ENCODE measurements at places on chromosomes 5 and 9.
A peak's percentile ranks its signal among the peaks of the same experiment; 100 is the strongest.

- DNase-seq, result no peak
Measured at GRCh38 chr9:21324047-21324446, 11.2 kb downstream of the KLHL9 start.

- peak; percentile 19 for DNase-seq
Measured at GRCh38 chr9:74742792-74743730, 144.7 kb downstream of the TRPM6 start.

DNA sequence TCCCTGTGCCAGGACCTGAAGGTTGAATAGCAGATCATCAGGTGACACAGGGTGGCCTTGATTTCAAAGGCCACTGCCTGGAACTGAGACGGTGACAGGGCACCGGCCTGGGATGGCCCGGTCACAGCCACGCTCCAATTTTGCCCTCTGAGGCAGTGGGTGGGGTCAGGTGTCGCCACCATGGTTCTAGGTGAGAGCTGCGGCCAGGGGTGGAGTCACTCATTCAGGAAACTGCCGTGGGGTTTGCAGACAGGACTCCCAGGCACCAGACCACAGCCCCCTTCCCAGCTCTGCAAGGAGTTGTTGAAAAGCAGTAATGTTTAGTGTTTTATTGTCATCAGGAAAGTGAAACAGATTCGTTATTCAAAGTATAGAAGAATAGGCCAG lies 17.3 kb upstream of the RNU6ATAC start:
- DNase-seq, result peak; percentile 37

DNA sequence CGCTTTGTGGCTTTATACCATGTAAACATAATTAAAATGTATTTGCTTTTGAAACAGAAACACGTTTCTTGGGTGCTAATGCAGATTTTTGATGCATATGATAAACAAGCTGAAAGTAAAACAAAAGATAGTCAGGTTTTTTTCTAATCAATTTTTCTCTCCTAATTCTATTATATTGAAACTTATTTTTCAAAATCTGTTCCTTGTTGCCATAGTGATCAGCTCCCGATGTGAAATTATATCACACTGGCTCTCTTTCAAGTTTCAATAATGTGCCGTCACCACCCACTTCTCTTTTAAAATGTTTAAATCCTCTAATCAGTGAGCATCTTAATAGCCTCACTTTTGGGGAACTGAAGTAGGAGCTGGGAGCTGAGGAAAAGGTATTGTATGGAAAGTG lies 36.4 kb upstream of the DAPK1 start:
- DNase-seq, result no peak

DNA sequence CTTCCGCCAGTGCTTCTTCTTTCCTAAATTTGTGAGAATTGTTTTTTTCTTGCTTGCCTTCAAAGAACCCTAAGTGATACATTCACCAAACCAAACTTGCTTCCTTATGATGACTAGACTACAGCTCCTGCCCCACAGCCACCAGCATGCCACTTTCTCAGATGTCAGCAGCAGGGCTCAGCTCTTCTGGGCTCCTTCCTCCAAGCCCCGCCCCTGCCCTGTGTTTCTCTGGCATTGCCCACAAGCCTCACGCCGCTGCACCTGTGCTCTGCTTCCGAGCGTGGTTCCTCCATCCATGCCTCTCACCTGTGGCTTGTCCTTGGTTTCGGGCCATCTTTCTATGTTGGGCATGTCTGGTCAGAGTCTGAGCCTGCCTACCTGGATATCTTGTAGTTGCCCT lies 10.6 kb downstream of the UNC5A start:
- no peak for DNase-seq

GRCh38 chr9:104844710-104845109 lies 80.8 kb downstream of the NIPSNAP3B start:
- DNase-seq, result no peak

- DNase-seq, result no peak
Measured at GRCh38 chr5:156411-157072, 34.8 kb upstream of the LRRC14B start.

DNA sequence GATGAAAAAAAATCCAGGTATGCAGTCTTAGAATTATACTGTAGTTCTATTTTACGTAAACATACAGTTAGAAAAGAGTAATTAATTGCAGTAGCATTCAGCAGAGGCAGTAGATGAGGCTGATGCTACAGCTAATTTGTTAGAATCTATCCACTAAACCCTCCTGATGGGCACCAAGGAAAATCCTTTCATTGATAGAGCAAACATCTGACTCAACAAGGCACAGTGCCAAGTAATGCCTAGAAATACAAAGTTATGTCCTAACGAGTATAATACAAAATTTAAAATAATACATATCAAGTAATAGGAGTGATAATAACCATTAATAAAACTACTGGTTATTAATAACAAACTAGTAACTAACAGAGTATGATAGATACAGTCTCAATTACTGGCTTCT lies 9.0 kb downstream of the MOCS2 start:
- no peak for DNase-seq

- DNase-seq, result no peak
Measured at GRCh38 chr9:134892820-134893420, 12.3 kb downstream of the FCN2 start.

DNA sequence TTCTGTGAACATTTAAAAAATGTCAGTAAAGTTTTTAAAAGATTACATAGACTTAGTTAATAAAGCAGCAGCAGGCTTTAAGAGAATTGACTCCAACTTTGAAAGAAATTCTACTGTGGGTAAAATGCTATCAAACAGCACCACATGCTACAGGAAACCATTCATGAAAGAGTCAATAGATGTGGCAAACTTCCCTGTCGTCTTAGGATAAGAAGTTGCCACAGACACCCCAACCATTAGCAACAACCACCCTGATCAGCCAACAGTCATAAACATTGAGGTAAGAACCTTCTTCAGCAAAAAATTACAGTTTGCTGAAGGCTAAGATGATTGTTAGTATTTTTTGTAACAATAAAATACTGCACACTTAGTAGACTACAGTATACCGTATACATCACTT lies 278.2 kb downstream of the CSNK1G3 start:
- DNase-seq, result no peak

DNA sequence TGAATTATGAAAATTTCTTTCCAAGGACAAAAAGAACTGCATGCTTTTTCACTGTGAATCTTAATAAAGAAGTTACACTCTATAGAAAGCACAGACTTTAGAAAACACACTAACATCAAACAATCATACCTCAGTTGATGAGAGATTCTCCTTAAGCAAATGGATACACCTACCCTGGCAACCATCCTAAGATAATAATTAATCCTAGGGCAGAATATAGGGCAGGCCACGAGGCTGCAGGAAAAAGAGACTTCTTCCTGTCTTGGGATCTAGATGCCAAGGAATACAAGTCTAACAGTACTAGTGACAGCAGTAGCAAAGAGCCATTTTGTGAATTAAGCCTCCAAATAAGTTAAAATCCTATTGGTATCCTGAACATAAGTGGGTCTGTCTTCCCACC lies 395.4 kb downstream of the EFNA5 start:
- no peak for DNase-seq

DNA sequence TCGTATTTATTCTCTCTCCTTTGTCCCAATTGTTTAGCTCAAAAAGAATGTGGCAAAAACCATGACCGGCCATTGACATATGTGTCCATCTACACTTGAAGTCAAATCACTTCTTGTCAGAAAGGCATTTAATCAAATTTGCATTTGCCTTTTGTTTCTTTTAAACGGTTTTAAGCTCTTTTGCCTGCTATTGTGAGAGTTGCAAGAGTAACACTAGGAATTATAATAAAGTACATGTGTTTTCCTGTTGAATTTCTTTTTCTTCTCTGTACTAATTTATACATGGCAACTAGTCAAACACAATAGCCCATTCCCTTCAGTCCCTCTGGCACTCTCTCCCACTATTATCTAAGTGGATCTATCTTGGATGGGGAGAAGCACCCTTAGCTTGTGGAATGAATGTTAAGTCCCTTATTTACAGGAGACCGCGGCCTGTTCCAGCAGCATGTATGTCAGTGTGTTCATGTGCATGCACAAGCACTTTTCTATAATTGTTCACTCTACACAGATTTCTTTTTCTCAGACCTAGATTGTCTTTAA lies 3.2 kb downstream of the ADAMTSL1 start:
- DNase-seq, result no peak
